ENCODE measurements at places on chromosomes 3 and 15.
A peak's percentile ranks its signal among the peaks of the same experiment; 100 is the strongest.

DNA sequence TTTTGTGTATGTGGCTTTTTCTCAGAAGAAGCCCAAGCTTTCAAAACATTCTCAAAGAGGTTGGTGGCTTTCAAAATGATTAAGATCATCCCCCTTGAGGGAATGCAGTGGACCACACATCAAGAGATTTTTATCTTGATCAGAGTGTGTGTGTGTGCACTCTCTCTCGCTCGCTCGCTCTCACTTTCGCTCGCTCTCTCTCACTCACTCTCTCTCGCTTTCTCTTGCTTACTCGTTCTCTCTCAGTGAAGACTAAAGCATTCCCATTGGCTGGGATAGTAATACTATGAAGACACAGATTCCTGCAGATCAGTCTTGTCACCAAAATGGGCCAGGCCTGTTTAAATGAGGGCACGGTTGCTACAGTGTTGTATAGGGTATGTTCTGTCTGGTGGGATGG, 365.7 kb downstream of the EDEM1 start:
- DNase-seq, result no peak

DNA sequence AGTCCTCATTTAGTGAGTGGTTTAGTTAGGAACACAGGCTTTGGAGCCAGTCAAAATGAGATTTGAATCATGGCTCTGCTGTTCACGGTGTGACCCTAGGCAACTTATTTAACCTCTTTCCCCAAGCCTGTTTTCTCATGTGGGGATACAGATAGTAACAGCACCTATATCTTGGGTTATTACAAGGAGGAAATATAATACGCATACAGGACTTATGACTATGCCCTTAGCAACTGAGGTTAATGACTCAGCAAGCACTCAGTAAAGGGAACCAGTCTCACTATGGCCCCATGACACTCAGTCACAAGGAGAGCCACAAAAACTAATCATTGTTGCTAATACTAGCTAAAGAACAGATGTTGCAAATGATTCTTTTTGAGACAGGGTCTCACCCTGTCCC, 45.9 kb downstream of the SUMF1 start:
- no peak for DNase-seq

DNA sequence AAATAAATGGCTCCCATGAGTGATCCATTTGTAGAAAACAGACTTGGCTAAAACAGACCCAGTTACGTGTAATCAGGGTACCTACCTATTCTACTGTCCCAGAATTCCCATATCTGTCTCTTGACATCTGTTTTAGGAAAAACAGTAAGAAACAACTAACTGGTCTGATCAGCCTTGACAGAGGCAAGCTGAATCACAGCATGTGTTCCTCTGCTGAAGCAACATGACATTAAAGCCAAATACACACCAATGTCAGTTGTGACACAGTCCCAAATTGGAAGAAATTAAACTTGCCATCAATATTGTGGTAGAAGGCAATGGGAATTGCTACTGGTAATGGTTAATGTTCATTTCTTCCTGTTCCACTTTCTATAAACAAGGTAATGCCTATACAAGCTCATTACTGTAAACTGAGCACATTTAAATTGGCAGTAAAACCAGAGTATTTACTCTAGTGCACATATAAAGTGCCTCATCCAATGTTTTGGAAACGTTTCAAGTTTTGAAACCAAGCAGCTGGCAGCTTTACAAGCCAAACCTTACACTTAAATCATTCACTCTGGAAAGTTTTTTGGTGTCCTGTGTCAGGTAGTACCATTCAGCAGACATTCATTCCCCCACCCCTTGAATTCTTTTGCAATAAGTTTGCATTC, 27.0 kb downstream of the ALDH1A2 start:
- DNase-seq, result peak; percentile 63

DNA sequence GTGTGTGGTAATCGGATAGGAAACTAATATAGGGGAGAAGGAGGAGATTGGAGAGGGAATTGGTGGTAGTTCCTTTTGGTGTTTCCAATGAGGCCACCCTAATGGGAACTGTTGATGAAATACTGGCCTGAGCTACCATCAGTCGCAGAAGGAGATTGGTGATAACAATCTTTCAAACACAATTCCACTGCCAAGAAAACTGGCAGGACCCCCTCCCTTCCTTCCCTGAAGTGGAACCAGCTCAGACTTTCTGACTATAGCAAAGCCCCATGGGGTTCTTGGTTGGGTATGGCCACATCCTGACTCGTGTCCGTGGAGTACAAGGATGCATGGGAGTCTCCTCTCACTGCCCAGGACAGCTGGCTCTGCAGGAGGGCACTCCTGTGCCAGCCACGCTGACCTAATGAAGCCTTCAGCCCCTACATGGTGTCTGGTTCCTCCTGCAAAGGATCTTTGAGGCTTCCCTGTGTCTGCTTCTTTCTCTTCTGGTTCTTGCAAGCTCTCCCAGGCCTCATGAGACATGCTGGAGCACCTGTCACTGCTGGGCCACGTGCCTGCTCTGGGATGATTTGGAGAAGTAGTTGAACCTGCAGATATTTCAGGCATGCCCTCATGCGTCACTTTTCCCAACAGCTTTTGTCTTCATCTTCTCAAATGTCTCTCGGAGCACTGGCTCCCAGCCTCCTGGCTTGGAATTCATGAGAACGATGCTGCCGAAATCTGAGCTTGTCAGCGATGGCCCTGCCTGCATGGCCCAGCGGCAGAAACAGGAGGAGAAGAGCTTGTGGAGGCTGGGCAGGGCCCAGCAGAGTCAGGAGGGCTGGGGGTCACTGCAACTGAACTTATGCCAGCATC, 90.0 kb upstream of the ADPGK start:
- no peak for DNase-seq

- DNase-seq, result no peak
Observed at GRCh38 chr3:128491941-128492670, 895 bp downstream of the GATA2 start.

- DNase-seq, result no peak
Observed at GRCh38 chr3:134464064-134464688, 21.6 kb downstream of the ANAPC13 start.

DNA sequence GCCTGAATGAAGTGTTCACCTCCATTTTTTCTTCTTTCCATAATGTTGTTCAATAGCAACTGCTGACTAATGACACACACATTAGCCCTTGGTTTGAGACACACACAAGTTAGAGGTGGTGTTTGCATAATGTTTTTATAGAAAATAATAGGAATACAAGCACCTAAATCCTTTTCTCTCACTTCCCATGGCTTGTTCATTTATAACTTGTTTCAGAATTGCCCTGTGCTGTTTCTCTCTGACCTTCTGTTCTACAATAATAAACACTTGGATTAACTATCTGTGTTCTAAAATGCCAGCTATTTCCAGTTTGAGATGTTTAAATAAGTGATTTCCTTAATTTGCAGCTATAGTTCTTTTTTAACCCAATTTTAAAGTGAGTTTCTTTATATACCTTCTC, 525.1 kb upstream of the ROBO2 start:
- no peak for DNase-seq

GRCh38 chr15:67196222-67196621, 58.2 kb downstream of the AAGAB start:
- no peak for DNase-seq

GRCh38 chr3:119669906-119670570, 7.2 kb downstream of the COX17 start:
- no peak for DNase-seq

DNA sequence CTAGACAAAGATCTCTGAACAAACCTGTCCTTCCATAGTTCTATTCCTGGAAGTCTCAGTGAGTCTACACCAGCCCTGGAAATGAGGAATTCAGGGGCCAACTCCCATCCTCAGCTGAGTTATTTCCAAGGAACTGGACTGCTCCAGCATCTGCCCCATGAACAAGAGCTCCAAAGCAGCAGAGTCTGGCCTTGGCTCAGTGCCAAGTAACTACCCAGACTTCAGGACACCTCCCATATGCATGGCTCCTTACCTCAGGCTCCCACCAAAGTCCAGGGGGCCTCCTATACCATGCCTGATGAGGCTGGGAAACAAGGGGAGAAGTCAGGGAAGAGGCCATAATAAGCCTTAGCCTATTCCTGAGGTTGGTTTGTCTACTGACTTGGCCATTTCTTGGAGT, 45.0 kb downstream of the FAIM start:
- DNase-seq, result no peak

GRCh38 chr15:100531204-100531603, 2.5 kb upstream of the CERS3 start:
- no peak for DNase-seq

GRCh38 chr15:31383139-31383538, 56.5 kb downstream of the KLF13 start:
- no peak for DNase-seq

DNA sequence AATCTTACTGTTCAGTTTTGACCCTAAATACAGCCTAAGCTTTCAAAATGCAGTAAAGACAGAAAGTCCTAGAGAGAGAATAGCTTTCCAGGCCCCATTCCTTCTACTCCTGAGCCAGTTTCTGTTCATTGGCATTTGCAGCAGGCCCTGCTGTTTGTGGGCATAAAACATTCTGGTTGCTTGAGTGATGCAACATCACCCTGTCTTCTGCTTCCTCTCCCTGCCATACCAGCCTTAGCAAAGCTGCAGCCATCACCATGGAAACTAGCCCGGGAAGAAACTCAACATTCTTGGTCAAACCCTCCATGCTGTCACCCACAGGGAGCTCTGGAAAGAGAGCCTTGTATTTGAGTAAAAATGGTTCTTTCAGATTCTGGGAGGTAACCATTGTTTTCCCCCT, 325.7 kb downstream of the MAGI1 start:
- DNase-seq, result no peak

DNA sequence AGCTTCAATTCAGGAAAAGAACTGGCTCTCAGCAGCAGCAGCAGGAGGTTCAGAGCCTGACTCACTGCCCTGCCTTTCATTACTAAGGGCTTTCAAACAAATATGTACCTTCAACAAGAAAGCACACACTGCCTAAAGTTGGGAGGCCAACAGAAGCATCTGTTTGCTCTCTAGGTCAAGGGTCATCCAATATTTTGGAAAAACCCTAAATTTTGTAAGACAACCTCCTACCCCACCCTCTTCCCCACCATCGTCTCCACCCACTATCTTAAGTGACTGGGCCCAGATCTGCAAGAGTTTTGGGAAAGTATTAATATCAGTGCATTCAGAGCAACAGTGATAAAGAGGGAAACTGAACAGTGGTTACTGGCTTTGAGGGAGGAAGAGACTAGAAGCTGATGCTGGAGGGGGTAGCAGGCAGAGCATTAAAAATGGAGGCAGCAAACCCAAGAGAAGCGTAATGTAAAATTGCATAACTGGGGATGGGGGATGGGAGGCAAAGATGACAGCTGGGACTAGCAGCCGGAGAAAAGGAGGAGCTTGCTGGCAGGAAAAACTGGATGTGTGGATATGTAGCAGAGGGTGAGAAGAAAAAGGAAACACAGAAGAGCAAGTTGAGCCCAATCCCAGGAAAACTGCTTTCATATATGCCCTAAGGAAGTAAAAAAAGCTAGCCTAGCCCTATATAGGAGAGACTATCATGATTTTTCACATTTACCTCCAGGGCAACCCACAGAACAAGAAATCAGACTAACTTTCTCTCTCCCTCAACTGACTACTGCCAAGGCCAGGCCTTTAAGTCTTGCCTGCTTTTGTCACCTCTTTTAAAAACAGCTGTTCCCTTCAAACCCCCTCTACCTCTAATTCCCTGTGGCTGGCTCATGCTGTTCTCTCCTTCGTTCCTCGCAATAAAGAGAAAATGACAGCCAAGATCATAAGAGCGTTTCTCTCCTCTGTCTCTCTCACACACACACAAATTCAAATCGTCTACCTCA, 31.4 kb downstream of the NPTN start:
- DNase-seq, result no peak

- no peak for DNase-seq
Observed at GRCh38 chr3:149090907-149091306, 4.6 kb upstream of the HLTF start.

GRCh38 chr3:57959423-57960173, 48.6 kb upstream of the FLNB start:
- no peak for DNase-seq

All from DMS79 (cell line).